Non-pigmented ciliary epithelial cell (primary cell): ENCODE measurements at places on chromosomes 5 and 9.

DNA sequence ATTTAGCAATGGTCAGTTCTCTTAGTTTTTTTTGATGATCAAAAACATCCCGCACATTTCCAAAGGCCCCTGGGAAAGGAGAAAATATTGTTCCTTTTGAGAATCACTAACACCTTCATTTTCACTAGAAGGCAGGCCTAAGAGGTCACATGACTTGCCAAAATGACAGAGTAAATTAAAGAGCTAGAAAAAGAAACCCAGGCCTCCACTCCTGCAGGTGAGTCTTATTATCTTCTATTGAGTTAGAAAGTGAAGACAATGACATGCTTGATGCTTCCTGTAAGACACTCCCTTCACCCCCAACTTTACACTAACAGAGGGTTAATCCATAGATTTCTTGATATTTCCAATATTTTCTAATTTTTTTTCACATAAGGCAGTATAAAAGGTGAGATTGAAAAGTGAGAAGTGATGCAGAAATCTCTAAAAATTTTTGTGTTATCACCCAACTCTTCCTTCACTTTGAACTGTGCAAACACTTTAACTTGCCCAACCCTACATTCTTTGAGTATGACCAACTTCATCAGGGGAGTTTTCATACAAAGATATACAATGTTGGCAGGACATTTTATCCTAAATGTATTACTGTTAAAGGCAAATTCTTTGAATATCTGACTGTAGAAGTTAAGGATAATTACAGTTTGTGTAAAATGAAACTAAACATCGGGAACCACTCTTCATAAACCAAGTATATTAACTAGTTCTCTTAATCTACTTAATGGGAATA lies 57.1 kb downstream of the SUB1 start:
- DNase-seq = no peak

DNA sequence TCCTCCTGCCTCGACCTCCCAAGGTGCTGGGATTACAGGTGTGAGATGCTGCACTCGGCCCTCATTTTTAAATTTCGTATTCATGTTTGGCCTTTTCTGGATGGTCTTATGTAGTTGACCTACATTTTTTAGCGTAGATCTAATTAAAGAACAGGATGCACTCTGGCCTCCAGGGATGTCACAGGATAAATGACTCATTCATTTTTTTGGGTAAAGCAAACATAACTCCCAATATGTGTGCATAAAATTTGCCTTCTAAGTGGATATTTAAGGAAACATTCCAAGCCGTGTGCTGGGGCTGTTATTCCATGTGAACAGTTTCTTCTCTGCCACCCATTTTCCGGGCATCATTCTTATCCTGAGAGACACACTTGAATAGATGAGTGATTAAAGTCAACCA lies 501.6 kb downstream of the IRX1 start:
- DNase-seq = no peak

GRCh38 chr5:8381972-8382371 lies 513.0 kb downstream of the MTRR start:
- DNase-seq = no peak

DNA sequence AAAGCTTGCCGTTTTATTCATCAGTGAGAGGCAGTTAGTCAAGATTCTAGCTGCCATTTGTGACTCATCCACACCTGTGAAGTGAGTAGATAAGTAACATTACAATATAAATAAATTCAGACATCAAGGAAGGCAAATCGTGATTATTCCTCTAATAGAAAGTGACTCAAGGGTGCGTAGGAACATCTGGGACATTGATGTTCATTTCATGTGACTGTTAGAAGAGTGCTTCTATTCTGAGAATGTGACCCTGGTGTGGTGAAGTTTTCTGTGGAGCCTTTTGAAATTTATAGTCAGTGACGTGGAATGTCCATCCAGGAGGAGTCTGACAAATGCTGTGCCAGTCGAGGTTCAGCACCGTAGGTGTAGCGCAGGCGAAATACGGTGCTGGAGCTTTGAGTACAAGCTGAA lies 48.4 kb upstream of the FAM240B start:
- peak; percentile 1 for DNase-seq

- DNase-seq = no peak
These were observed 2.3 kb downstream of the TUT7 start for GRCh38 chr9:86351880-86352279.

DNA sequence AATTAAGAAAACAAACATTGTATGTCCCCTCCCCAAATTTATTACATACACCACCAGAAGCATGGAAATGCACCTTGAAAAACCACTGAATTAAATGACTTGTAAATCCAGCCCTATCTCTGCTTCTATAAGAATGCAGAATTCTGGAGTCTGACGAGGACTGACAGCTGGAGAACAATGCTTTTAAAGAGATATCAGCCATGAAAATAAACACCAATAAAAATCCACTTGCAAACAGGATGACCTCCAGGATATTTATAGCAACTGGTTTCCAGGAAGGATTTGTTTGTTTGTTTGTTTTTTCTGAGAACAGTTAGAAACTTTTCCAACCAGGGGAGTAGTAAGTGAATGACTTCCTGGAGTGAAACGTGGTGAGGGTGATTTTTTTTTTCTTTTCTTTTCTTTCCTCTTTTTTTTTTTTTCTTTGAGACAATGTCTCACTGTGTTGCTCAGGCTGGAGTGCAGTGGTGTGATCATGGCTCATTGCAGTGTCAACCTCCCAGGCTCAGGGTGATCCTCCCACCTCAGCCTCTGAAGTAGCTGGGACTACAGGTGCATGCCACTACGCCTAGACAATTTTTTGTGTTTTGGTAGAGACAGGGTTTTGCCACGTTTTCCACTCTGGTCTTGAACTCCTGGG lies 38.7 kb upstream of the SLC36A1 start:
- DNase-seq = no peak

GRCh38 chr9:93198838-93199625 lies 15.1 kb downstream of the WNK2 start:
- no peak for DNase-seq

GRCh38 chr5:174022384-174023095 lies 23.0 kb upstream of the NSG2 start:
- no peak for DNase-seq

GRCh38 chr5:136067422-136067821 lies 38.6 kb downstream of the TGFBI start:
- DNase-seq = no peak

- no peak for DNase-seq
These were observed 1.5 kb downstream of the CDC42SE2 start for GRCh38 chr5:131265311-131265803.

DNA sequence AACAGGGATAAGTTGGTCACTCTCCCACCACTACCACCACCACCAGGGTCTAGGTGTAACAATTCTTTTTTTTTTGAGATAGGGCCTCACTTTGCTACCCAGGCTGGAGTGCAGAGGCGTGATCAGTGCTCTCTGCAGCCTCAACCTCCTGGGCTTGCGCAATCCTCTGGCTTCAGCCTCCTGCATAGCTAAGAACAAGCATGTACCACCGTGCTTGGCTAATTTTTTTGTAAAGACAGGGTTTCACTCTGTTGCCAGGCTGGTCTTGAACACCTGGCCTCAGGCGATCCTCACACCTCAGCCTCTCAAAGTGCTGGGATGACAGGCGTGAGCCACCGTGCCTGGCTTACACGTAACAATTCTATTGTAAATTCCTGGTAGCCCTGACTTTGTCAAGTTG lies 27.5 kb downstream of the CORO2A start:
- DNase-seq = no peak

GRCh38 chr9:4334410-4334813 lies 34.5 kb upstream of the GLIS3 start:
- DNase-seq = no peak

- DNase-seq = no peak
These were observed 75.7 kb downstream of the MED10 start for GRCh38 chr5:6302684-6303083.

DNA sequence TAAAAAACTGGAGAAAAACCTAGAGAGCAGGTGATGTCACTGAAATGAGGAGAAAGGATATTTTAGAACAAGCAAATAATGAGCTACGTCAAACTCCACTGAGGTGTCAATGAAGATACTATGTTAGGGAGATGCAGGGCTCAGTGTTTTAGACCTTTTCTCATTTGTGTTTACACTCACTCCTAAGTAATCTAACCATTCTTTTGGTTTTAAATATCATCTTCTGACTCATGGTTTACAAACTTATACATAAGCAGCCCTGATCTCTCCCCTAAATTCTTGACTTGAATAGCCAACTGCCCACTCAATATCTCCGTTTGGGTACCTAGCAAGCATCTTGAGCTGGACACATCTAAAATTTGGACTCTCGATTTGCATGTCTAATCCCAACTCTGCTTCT lies 272.4 kb downstream of the MEF2C start:
- no peak for DNase-seq

DNA sequence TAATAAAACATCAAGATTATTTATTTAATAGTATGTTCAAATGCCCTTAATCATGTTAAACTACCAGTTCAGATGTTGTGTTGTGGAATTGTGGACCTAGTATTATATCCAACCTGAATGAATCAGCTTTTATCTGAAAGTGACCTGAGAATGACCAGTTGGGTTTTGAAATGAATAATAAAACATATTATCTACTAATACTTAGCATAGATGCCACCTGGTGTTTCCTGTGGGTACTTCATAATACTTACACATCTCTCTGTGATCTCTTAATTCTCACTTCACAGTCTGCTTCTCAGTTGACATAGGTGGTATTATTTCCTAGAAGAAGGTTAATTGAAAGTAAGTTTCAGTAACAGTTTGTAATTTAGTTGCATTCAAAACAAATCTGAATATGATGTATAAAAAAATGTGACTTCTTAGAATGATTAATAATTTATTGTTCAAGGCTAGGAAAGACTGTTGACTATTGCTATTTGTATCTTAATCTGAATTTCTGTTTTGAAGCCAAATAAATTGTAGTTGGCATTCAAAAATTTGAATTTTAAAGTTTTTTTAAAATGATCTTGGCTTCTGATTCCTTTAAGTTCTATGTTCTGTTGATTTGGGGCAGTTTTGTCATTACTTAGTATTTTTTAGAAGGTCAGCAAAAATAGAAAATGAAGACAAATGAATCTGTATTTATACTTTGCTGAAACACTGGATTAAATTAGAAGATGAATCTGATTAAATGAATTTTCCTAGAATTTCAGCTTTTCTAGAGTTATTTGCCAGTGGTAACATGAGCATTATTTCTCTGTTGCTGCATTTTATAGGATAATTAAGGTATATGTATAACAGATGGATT lies 48.2 kb downstream of the KIF2A start:
- DNase-seq = peak; percentile 30

DNA sequence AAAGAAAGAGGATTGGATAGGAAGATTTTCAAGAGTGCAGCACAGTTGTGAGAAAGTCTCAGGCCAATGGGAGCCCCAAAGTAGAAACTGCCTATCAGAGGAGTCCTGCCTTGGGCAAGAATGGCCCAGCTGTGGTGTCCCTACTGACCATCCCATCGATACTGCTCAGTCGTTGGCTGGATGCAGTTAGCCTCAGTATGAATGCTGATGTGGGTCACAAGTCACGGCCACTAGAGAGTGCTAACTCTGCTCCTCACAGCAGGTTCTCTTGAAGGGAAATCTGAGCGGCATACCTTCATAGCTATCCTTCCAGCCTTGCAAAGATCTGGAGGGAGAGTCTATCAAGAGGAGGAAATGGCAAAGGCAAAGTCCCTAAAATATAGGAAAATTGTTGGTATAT lies 11.6 kb upstream of the CETN3 start:
- no peak for DNase-seq

GRCh38 chr9:71911908-71912335 lies 483 bp downstream of the C9orf85 start:
- no peak for DNase-seq

DNA sequence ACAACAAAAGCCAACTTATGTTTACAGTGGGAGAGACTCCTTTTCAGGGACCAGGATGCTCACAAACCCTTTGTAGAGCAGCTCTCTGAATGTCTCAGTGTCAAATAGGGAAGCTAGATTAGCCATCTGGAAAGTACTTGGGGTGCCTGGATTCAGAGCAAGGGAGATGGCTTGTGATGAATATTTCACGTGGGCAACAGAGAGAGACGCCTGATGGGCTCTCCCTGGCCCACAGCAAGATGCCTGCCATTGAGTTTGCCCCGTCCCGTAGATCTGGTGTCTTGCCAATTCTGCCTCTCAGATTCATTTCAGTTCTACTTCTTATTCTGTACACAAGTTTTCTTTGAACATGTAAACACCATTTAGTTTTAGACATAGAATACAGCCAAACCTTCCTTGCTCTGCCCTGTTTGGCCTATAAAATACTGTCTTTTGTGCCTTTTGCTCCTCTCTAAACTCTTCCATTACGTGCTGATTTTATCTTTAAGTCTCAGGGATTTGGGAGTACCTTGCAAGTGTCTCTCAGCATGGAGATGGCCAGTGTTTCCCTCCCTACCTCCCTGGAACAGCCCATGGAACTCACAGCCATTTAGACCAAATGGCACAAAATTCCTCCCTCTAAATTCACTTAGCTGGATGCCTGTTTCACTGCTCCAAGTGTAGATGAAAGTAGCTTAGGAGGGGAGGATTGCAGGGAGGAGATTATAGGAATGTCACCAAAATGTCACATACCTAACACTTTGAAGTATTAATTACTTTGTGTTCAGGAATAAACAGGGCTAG lies 234.3 kb downstream of the SAXO1 start:
- no peak for DNase-seq

- no peak for DNase-seq
These were observed 47.1 kb upstream of the POU4F3 start for GRCh38 chr5:146291421-146292074.

- DNase-seq = no peak
These were observed 727 bp downstream of the RHOBTB3 start for GRCh38 chr5:95731571-95732554.

GRCh38 chr9:129702589-129703520 lies 37.4 kb downstream of the PRRX2 start:
- no peak for DNase-seq

DNA sequence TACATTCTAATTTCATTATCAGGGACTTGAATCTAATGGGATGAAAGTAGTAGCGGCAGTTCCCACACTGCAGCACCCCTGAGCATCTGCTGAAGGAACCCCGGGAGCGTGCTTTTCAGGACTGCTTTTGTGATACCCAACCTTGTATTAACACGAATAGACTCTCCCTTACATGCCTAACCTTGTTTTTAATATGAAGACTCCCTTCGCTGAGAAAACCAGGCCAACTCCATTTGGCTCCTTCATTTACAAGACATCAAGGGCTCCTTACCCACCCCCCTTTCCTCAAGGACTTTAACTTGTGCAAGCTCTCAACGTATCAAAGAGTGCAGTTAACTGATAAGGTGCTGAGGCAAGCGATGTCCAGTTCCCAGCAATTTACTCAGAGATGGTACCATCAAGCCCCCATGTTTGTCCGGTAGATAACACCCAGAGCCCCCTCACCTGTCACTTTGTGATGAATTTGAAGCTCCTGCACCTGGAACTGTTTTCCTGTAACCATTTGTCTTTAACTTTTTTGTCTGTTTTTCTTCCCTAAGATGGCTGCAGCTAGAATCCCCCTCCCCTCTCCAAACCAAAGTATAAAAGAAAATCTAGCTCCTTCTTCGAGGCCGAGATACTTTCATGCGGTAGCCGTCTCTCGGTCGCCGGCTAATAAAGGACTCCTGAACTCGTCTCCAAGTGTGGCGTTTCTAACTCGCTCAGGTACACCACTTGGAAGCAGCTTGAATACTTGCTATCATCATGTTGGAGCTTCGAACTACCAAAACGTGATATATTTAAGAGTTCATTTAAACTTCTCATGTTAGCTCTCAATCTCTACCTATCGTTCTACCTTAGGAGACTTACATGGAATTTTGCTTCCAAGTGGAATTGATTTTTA lies 10.7 kb downstream of the HNRNPH1 start:
- no peak for DNase-seq

GRCh38 chr9:110029956-110030480 lies 177.9 kb downstream of the C9orf152 start:
- no peak for DNase-seq
